ENCODE measurements at places on chromosomes 5 and 9.

GRCh38 chr5:176550275-176550831 is 1.2 kb downstream of the CDHR2 start:
- DNase-seq, result peak; percentile 47

DNA sequence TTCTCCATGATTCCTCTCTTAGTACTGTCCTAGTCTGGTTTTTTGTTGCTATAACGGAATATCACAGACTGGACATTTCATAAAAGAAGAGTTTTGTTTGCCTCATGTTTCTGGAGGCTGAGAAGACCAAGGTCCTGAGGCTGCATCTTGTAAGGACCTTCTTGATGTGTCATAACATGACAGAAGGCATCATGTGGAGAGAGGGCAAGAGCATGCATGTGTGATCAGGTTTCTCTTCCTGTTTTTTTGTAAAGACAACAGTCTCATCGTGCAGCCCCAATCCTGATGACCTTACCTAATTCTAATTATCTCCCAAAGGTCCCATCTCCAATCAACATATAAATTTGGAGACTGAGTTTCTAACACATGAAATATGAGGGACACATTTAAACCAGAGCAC is 108.4 kb downstream of the MSX2 start:
- DNase-seq, result peak; percentile 2

- DNase-seq, result no peak
Observed at GRCh38 chr5:145511351-145511750, 323.8 kb downstream of the PRELID2 start.

DNA sequence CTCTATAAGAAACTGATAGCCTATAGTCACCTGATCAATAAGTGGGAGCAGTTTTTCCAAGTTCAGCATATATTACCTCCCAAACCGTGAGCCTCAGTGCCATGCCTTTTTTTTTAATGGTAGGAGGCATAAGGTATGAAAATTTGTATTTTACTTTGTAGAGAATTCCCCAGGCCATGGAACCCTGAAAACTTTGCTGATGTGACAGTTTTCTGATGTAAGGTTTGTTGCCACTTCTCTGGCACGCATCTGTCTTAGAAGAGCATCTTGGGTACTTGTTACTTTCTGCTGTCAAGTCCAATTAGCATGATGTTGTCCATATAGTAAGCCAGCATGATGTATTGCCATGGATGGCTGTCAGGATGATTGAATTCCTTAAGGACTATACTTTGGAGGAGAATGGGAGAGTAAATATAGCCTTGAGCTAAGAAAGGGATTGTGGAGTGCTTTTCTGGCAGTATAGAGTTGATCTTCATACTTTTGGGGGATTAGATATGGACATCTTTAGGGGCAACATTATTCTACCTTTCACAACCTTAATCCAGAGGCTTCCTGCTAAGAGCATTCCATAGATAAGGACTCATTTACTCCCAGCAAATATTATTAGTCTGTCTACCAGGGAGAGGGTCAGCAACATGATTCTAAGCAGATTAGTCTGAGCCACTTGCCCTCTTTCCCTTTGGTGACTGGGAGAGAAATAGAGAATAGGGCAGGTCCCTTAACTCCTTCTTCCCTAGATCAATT is 389.6 kb downstream of the YTHDC2 start:
- no peak for DNase-seq

DNA sequence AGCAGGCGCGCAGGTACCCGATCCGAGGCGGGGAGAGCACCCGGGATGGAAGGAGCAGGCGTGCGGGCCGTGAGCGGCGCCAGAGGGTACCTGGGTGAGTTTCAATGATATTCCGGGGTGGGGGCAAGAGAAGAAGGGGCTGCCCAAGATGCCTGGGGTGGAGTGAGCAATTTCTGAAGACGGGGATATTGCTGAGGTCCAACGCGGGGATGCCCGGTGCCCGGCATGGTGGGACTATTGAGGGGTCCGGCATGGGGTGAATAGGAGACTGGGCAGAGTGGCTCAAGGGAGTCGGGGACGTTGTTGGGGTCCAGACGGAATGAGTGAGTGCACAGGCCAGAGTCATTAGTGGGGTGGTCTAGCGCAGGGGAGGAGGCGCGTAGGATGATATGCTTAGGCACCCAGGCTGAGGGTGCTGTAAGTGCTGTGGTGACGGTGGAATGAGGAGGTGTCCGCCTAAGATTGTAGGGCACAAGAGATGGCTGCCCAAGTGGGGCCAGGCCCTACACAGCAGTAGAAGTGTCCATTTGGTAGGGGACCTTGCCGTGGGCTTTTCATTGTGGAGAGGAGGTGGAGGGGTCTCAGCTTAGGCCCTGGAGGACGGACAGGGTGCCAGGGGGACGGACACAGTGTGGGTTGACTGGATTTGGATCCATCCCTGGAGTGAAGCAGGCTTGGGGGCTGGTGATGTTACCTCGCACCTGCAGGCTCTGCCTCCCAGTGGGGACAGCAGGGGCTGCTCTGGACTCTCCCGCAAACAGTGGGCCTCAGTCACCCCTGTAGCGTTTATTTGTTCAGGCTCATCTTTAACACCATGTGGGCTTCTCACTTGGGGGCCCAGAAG is 719 bp downstream of the MIGA2 start:
- DNase-seq, result no peak

DNA sequence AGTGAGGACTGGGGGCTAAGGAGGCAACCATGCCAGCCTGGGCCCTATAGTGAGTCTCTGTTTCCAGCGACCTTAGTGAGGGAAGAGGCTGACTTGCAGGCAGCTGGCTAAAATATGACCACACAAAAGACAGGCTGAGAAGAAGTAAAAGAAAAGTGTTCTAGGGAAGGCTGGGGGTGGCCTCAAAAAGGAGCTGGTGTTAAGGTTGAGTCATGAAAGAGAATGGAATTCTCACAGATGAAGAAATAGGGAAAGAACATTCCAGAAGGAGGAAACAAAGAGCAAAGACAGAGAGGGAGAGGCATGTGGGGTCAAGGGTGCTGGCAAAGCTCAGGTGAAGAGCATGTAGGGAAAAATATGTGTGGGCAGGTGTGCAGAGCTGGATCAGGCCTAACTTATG is 302.7 kb upstream of the RFX3 start:
- DNase-seq, result no peak

DNA sequence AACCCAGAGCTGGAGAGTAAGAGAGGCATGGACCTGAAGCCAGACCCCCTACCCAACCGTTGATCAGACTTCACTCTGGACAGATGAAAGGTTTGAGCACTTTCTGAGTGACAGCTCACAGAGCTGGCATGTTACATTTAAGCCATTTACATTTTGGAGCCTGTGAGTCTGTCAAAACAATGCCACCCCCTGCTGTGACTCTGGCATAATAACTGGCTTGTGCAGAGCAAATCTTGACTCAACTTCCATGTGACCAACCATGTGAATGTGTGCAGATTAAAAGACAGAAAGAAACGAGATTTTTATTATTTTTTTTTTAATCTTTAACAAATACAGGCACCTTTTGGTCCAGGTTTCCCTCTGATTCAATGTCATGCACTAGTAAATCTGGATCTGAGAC is 48.5 kb downstream of the MFAP3 start:
- DNase-seq, result no peak

GRCh38 chr5:106121972-106122605 is 1548.6 kb downstream of the EFNA5 start:
- DNase-seq, result peak; percentile 5

GRCh38 chr9:75797085-75797580 is 93.3 kb upstream of the PCSK5 start:
- no peak for DNase-seq

DNA sequence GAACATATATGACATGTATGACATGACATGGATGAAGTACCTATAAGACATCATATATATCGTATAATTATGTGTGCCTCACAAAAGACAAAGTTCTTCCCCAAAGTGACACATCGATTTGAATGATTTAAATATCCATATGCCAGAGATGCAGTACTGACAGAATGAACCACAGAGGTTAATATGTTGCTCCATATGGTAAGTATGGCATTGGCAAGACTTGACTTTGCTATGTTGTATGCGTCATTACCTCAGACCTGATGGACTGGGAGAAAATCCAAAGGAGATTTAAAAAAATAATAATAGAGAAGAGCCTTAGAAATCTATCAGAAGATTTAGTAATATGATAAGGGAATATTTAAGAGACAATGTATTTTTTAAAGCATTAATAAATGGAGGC is 263.2 kb downstream of the PJA2 start:
- DNase-seq, result no peak
